Trophoblast cell (in vitro differentiated cells and primary cell): ENCODE measurements at places on chromosomes 4 and X.

DNA sequence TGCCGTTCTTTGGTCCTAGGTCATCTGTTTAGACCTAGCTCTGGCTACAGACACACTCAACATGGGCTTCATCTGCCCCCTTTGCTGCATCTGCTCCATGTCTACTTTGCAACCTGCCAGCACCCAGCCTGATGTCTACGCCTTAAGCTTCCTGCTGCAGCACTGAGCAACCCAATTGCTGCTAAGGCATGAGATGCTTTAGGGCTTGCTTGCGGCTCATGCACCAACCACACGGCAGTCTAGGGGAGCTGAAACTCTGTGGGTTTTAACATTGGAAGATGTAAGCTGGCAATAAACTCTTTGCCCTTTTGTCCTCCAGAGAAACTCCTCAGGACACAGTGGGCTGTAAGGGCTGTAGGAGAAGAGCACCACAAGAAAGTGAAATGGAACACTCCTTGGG, 11.7 kb upstream of the CLNK start:
- no peak for DNase-seq

- no peak for DNase-seq
Observed at GRCh38 chr4:125313989-125314667, 627 bp upstream of the FAT4 start.

- DNase-seq = no peak
Observed at GRCh38 chrX:72346302-72346949, 40.7 kb upstream of the CITED1 start.

GRCh38 chr4:23853986-23854660, 35.7 kb downstream of the PPARGC1A start:
- DNase-seq = no peak

DNA sequence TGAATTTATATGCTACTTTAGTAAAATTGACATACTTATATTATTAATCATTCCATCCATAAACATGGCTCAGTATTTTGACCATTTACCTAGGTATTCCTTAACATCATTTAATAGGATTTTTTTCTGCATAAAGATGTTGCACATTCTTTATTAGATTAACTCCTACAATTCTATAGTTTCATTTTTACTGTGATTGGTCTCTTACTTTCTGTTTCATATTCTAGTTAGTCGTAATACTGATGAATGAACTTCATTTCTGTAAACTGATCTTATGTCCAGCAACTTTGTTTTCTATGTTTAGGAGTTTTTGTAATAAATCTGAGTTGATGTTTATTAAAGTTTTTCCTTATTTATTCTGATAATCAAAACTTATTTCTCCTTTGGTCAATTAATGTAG, 278.2 kb upstream of the CXXC4 start:
- no peak for DNase-seq

DNA sequence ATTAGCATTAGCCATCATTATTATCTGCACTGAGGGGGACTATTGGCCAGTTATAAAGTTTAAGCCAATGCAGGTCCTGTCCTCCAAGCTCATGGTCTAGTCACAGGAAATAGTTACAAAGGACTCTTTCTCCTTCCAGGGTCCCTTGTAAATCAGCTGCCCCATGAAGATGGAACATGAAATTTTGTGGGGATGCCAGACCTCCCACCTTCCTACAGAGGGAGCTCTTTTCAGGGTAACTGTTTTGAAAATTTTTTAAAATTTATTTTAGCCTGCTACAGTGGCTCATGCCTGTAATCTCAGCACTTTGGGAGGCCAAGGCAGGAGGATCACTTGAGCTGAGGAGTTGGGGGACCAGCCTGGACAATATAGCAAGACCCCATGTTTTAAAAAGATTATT, 124.4 kb upstream of the SLC34A2 start:
- DNase-seq = no peak

DNA sequence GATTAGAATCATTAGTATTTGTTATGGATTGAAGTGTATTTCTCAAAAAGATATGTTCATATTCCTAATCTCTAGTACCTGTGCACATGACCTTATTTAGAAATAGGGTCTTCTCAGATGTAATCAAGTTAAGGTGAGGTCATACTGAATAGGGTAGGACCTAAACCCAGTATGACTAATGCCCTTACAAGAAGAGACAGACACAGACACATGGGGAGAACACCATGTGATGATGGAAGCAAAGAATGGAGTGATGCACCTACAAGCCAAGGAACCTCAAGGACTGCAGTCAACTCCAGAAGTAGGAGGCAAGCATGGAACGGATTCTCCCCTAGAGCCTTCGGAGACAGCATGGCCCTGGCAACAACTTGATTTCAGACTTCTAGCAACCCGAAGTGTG, 31.4 kb downstream of the OTUD4 start:
- no peak for DNase-seq

GRCh38 chrX:10628906-10629305, 8.5 kb upstream of the MID1 start:
- DNase-seq = no peak

DNA sequence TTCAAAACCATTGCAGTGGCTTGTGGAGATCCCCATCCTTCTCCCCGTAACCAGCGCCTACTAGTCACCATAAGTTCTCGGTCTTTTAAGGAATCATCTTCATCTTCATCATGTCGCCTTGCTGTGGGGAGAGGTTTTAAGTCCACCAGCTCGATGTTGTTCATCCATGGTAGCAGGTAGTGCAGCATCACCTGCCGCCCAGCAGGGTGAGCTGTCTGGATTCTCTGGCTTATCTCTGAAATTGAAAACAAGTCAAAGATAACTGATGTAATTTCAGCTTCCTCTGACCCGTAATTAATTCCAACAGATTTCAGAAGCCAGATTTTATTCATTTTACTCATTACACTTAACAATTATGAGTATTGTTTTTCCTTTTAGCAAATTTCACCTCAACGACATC, 67.4 kb downstream of the ZAR1 start:
- DNase-seq = peak; percentile 30

DNA sequence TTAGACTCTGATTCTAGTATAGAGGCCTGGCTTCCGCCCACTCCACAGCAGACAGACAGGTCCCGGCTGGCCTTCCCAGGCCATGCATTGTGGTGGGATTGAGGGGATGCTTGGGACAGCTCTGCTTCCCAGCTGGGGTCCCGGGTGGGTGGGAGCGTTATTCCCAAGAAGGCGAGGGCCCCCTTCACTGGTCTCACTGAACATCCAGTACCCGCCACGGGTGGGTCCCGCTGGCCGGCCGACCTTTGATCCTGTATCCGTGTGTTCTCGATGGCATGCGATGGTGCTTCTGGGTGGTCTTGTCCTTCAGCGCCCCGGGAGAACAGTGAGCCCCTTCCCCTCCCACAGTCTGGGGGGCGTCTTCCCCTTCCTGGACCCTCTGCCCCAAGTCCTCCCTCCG, 231.4 kb downstream of the AFAP1 start:
- no peak for DNase-seq

DNA sequence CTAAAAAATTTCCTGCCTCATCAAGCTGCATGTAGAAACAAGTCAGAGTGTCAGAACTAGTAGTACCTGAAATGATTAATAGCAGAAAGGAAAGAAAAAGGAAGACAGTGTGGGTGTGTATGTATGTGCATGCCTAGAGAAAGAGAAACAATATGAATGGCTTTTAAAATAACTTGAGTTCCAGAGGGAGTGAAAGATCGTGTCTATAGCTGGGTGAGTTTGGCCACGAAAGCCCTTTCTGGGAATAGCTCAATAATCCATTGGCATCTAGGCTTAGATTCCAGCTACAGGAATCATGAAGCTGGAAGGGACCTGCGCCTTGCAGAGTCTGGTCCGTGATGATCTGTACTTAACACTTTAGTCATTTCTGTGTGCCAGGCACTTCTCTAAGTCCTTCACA, 195.6 kb downstream of the RAPGEF2 start:
- no peak for DNase-seq

DNA sequence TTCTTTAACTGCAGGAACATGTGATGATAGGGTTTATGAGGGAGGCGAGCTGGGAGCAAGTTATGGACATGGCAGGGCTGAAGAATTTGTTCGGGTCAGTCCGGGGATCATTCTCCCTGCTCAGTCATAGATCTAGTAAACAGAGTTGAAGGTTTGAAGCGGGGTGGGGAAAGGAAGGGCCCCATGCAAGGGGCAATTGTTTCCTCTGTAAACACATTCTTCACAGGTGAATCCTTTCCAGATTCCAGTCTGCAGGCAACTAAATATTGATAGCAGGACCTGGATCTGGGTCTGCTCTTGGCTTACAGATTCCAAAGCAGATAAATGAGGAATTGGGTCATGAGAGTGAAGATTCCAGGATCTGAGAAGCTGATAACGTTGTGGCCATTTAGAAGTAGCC, 44.3 kb upstream of the ARHGAP24 start:
- DNase-seq = peak; percentile 96

DNA sequence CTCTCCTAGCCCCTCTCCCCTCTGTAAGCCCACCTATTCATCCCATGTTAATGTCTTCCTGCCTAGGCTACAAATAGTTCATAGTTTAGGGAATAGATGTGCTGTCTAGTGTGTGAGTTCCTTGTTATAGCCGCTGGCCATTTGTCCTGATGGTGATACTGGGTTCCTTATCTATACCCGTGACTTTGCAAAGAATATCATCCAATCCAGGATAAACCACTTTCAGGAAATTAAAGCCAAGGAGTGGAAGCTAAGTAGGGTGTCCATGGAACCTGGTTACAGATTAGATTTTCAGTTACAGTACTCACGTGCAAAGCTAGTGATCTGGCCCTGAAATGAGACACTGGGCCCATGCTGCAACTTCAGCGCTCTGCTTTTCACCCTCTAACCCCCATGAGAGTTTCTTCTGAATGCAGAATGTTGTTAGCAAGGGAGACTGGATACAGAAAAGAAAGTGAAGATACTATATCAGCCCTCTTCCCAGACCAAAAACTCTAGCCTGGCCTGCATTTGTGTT, 111.4 kb downstream of the TMEM164 start:
- DNase-seq = no peak

DNA sequence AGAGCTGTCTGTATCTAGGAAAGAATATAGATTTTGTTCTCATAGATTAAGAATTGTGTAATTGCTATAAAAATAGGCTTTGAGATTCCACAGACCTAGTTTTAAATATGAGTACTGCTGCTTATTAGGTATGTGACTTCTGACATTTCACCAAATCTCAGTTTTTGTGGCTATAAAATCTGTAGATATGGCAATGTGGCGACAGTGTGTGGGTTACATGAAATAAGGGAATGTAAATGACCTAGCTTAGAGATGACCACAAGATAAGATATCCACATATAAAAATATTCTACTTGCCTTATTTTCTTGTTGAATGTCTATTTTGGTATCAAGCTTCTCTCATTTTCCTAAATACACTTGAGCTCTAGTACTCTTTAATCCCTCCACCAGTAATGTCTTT, 193.8 kb downstream of the UNC5C start:
- no peak for DNase-seq

DNA sequence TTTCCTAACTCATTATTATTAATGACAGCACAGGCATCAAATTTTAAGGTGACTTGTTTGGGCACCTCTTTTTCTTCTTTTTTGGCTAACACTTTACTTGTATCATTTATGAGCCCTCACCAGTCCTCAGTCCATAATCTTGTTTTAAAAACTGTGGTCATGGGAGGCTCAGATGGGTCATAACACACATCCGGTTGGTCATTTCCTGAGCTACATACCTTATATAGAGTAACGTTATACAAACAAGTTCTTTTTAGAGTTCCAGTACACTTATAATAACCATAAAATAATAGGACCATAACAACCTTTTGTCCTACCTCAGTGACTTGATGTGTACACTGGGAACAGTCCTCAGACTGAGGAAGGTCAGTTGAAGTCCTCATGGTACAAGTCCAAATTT, 21.1 kb upstream of the PLS3 start:
- DNase-seq = no peak

GRCh38 chrX:151488677-151489076, 74.8 kb upstream of the PASD1 start:
- DNase-seq = no peak

DNA sequence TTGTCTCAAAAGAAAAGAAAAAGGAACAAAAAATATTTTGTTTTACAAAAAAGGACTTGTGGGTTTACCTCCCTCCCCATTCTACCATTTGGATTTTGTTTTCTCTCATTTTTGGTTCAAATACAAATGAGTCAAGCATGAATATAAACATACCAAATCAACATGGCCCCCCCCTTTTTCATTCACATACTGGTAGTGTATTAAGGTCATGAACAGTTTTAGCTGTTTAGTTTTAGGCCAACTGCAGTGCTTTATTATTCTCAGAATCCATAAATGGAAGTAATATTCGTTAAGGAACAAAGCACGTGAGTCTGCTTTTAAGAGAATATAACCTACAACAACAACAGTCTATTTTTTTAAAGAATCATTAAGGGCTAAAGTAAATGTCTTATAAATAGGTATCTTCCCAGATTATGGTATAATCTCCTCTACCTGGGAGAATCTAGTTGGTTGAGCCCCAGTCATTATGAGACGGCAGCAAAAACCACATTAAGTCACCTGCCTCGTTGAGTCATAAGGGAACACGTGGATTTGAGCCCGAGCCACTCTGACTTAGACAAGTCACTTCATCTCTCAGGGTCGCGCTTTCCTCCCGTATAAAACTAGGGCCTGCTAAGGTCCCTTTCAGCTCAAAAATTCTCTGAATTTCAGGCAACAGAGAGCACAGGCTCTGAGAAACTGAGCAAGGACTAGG, 26.7 kb downstream of the BCLAF3 start:
- no peak for DNase-seq

DNA sequence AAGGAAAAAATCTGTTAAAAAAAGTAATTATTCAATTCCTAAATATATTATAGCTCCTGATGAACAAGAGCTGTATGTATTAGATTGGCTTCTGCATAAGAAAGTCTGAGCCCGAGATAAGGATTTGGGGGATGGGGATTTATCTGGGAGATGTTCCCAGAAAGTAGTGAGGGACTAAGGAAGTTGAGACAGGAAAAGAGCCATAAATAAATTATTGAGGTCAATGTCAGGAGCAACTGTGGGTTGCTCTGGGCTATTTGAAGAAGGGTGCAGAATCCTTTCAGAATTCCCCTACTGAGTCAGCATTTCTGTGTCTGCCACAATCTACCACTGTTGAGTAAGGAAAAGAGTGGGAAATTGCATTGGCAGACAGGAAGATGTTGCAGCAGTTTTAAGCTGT, 3.1 kb upstream of the TDO2 start:
- DNase-seq = no peak

DNA sequence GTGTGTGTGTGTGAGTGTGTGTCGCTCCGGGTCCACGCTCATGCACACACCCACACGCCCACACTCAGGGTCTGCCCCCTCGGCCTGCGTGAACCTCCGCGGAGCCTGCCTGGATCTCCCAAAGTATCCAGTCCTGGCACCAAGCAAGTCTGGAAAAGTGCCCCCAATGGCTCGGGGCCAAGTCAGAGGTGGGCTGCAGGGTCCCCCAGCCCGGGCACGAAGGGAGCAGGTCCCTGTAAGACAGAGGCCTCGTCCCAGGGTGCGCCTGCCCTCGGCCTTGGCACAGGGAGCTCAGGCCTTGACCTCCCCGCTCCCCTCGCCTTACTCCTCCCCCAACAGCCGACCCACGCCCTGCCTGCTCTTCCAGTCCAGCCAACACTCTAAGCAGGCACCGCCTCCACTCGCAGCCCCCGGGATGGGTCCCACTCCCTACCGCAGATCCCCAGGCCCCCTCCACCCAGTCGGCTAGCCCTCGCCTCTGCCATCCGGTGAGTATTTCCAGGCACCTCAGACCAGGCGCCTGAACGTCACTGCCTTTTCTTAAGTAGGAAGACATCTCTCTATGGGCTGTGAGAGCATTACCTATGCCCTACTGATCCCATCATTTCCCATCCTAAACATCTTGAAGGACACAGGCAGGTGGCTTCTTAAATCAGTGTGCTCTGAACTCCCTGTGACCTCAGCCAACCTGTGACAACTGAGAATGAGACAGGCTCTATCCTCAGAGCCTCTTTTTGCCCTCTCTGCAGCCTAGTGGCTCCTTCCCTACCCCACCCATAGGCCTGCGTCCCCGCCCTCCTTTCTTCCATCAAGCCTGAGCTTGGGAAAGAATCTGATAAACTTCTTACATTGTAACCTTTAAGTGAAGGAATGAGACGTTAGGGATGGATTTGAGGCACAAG, 704 bp downstream of the FAM114A1 start:
- DNase-seq = no peak
